Upper lobe of left lung (tissue), 6 donors: ENCODE measurements at places on chromosomes 2 and 18. TPM values are rescaled to one million over a fixed set of nuclear protein-coding genes. Genes with fewer than 3 reads are reported as not detected.

Gene DHRS9
- 4.4 TPM for total RNA-seq

Gene KCNG3
- 7.2 TPM for total RNA-seq

Gene STAT4
- 5.4 TPM for total RNA-seq

DNA sequence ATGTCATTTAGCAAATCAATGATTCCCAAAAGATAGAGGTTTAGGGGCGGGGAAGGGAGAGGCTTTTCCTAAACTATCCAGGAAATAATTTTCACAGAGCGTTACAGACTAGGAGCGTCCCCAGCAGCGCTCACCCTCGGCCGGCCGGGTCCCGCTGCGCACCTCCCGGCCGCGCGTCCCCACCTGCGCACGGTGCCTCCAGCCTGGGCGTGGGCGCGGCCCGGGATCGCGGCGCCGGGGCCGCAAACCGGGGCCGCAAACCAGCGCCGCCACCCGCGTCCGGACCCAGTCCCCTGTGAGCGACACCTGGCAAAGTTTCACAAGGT, 684 bp upstream of the ZCCHC2 start:
- H3K27ac ChIP-seq = peak overlapping the region; percentile 96
- H3K4me3 ChIP-seq = peak overlapping the region; percentile 61
- DNase-seq = no peak
- H3K27me3 ChIP-seq = no peaks in the 10 kb centered on the region

DNA sequence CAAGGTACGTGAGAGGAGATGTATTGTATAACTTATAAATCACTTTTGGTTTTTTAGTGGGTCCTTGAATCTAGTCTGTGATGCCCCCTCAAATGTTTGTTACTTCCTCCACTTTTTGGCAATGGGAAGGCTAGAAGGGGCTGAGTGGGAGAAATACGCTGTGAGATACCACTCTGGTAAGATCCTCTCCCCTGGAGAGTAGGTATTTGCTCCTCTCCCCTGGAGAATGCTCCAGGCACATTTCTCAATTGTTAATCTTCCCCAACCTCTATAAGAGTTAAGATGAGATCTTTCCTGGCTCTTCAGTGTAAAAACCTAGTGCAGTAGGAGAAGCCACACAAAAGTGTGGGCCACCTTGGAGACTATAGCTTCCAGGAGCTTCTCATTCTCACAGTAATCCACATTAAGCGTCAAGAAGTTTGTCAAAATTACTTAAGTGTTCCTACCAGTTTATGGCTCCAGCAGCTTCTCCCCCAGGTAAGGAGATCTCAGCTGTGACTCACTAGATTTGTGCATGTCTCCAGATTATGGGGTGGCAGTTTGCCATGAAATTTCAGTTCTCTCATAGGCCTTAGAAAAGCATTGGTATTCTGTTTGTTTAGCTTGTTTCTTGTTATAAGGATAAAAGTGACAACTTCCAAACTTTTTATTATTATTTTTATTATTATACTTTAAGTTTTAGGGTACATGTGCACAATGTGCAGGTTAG, 182.6 kb downstream of the FSIP2 start:
- H3K4me1 ChIP-seq = no peaks in the 10 kb centered on the region
- DNase-seq = no peak
- no peak overlapping the region for H3K27ac ChIP-seq
- no peaks in the 10 kb centered on the region for H3K27me3 ChIP-seq
- H3K36me3 ChIP-seq = no peaks in the 10 kb centered on the region
- H3K4me3 ChIP-seq = no peak overlapping the region

GRCh38 chr2:172792711-172793110, 57.1 kb downstream of the RAPGEF4 start:
- no peaks in the 10 kb centered on the region for H3K27me3 ChIP-seq
- H3K36me3 ChIP-seq = no peaks in the 10 kb centered on the region
- no peak overlapping the region for H3K4me3 ChIP-seq
- DNase-seq = no peak
- H3K4me1 ChIP-seq = no peaks in the 10 kb centered on the region

DNA sequence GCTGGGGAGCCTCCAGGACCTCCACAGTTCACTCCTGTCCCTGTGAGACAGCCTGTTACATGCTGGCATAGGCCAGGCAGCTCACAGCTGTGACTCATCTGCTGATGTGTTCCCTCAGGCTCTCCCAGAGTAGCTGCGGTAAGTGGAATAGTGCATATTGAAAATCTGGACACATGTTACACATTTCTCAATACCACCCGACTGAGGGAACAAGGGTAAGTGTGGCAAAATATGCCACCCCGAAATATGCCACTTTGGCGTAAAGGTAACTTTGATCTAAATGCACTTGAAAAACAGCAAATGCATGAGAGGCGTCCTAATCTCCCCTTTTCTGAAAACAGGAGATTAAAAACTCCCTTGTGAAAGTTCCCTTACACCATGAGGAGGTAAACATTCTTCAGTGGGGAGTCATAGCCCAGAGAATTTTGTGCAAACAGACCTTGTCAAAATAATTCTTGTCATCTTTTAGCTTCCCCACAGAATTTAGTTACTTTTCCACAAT, 557.9 kb downstream of the CCDC85A start:
- DNase-seq = peak; percentile 58
- H3K4me3 ChIP-seq = no peak overlapping the region
- H3K27ac ChIP-seq = no peak overlapping the region
- no peaks in the 10 kb centered on the region for H3K27me3 ChIP-seq
- H3K36me3 ChIP-seq = no peaks in the 10 kb centered on the region

- H3K4me3 ChIP-seq = no peak overlapping the region
- H3K27ac ChIP-seq = no peak overlapping the region
- DNase-seq = no peak
- H3K4me1 ChIP-seq = no peaks in the 10 kb centered on the region
- H3K27me3 ChIP-seq = no peaks in the 10 kb centered on the region
- no peaks in the 10 kb centered on the region for H3K36me3 ChIP-seq
Measured at GRCh38 chr2:61597300-61598289, 59.4 kb upstream of the XPO1 start.

DNA sequence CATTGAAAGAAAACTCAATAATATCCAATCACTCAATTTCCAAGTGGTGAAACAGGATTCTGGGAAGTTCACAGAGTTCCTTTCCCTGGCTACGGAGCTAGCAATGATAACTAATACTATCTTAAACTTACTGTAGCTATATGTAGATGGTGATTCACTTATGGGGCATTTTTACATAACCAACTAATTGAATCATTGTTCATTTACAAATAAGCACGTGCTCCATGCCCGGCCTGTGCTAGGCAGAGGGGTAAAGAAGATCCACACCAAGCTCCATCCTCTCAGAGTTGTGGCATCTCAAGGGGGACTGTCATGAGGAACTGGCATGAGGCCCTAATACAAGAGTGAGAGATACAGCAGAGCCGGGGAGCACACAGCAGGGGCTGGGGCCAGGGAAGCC, 176.3 kb downstream of the ANKRD30B start:
- H3K27me3 ChIP-seq = no peaks in the 10 kb centered on the region
- no peak for DNase-seq
- no peak overlapping the region for H3K4me3 ChIP-seq
- no peak overlapping the region for H3K27ac ChIP-seq
- no peaks in the 10 kb centered on the region for H3K36me3 ChIP-seq

DNA sequence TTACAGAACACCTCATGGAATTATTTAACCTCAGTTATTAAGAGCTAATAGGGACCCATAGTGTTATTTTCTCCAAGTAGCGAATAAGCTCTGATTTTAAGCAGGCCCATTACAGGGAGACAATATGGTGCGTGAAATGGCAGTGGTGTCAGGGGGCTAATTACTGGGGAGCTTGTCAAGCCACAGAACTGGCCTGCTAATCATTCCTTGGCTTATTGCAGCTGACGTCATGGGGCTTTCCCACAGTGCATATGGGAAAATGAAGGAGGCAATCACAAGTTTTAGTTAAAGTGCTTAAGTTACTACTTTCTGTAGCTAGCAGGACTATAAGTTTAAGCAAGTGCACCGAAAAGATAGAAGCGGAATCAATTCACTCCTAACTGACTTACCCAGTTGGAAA, 262.5 kb downstream of the TGIF1 start:
- peaks cover 9% of the 10 kb centered on the region for H3K4me1 ChIP-seq
- DNase-seq = no peak
- no peaks in the 10 kb centered on the region for H3K27me3 ChIP-seq
- no peaks in the 10 kb centered on the region for H3K36me3 ChIP-seq

- H3K27me3 ChIP-seq = no peaks in the 10 kb centered on the region
- H3K36me3 ChIP-seq = no peaks in the 10 kb centered on the region
- no peak overlapping the region for H3K4me3 ChIP-seq
- H3K4me1 ChIP-seq = peaks cover 7% of the 10 kb centered on the region
- no peak overlapping the region for H3K27ac ChIP-seq
- peak; percentile 63 for DNase-seq
Measured at GRCh38 chr2:101311696-101312017, 3.2 kb upstream of the RNF149 start.

GRCh38 chr2:111669928-111670695, 213.9 kb downstream of the ANAPC1 start:
- H3K36me3 ChIP-seq = no peaks in the 10 kb centered on the region
- H3K27ac ChIP-seq = no peak overlapping the region
- no peak for DNase-seq
- H3K4me1 ChIP-seq = peaks cover 12% of the 10 kb centered on the region
- H3K27me3 ChIP-seq = no peaks in the 10 kb centered on the region
- H3K4me3 ChIP-seq = no peak overlapping the region

- H3K36me3 ChIP-seq = no peaks in the 10 kb centered on the region
- H3K27me3 ChIP-seq = peaks cover 38% of the 10 kb centered on the region
- H3K4me1 ChIP-seq = peaks cover 20% of the 10 kb centered on the region
- DNase-seq = no peak
Measured at GRCh38 chr2:70886541-70886987, 49.1 kb upstream of the ATP6V1B1 start.

- H3K27me3 ChIP-seq = no peaks in the 10 kb centered on the region
- peaks cover 4% of the 10 kb centered on the region for H3K4me1 ChIP-seq
- no peak overlapping the region for H3K27ac ChIP-seq
- H3K4me3 ChIP-seq = no peak overlapping the region
Measured at GRCh38 chr2:3631851-3632659, 25.9 kb upstream of the ALLC start.

GRCh38 chr2:39523308-39524044, 86.4 kb upstream of the MAP4K3 start:
- no peak for DNase-seq
- no peak overlapping the region for H3K4me3 ChIP-seq
- no peaks in the 10 kb centered on the region for H3K27me3 ChIP-seq
- H3K27ac ChIP-seq = no peak overlapping the region
- no peaks in the 10 kb centered on the region for H3K36me3 ChIP-seq
